Epithelial cell of esophagus (primary cell): ENCODE measurements at places on chromosomes 11 and 22.

DNA sequence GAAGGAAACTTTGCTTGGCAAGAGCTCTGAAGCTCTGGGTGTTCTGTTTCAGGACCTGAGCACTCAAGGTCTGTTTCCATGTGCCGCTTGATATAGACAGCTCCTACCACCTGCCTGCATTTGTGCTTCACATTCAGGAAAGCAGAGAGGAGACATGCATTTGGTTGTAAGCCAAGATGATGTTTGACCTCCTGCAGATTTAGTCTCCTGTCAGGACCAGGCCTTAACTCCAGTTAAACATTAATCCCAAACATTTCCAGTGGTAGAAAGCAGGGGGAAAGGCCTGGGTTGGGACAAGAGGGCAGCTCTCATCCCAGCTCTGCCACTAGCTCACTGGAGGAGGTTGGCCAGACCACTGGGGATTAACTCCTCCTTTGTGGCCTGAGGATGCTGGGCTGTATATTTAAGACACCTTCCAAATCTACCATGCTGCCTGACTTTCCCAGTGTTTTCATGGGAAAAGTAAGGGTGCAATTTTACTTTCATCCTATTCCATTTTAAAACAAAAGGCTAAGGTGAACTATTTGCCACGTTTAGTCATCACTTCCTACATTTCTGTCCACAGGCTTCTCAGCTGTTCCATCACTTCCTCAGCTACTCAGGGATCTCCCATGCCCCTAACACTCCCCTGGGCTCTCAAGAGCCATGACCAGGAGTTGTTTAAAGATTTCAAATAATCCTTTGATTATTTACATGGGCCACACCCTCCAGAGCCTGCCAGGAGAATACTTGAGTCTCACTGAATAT lies 80.9 kb downstream of the INSC start:
- DNase-seq = no peak

DNA sequence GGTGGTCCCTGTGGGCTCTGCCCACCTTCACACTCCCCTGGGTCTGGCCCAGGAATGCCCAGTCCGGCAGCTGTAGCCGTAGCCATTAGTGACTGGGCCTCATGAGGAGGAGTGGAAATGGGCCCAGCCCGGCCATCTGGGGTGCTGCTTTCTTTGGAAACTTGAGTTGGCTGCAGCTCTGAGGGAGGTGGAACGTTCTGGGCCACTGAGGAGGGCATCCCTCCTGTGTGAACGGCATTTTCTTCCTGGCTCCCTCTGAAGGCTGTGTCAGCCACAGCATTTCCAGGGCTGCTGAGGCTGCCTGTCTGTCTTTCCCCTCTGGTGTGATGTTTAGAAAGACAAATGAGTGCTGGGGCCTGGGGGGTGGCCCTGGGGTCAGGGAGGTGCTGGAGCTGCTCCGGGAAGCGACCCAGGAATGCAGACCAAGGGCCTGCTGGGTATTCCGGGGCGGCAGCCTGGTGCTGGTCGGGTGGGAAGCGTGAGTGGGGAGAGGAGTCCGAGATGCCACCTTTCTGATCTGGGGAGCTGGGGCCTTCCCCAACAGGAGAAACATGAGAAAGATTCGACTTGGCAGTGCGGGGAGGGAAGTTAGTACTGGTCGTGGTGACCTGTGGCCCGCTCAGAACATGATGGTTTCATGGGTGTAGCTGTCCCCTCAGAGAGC lies 27.1 kb downstream of the PTDSS2 start:
- no peak for DNase-seq

GRCh38 chr22:31579835-31580242 lies 82.2 kb downstream of the PISD start:
- no peak for DNase-seq

DNA sequence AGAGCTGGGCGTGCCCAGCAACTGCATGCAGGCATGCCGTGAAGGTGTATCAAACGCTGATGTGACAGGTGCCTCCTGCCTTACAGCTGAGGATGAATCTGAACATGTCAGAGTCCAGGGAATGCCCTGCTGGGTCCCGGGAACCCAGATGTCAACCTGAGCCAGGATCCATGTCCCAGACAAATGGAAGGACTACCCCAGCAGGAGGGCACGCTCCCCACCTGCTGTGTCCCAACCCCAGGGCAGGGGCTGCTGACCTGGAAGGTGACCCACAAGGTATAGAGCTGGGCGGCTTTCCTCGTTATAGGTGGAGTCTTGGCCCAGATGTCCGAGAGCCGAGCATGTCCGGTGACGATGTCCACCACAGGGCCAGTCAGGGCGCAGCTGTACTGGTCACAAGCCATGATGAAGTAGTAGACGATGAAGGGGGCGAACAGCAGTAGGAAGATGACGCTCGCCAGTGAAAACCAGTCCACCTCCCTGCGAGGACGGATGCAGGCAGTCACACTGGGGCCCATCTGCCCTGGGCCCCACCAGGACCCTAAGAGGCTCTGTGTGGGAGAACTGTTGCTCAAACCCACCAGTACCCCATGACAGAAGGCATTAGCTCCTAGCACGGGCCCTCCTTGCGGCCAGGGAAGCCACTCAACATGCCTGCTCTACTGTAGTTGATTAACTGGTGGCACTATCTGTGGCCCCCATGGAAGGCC lies 4.3 kb downstream of the DHCR7 start:
- DNase-seq = no peak

GRCh38 chr22:49720279-49720959 lies 107.3 kb downstream of the BRD1 start:
- no peak for DNase-seq

DNA sequence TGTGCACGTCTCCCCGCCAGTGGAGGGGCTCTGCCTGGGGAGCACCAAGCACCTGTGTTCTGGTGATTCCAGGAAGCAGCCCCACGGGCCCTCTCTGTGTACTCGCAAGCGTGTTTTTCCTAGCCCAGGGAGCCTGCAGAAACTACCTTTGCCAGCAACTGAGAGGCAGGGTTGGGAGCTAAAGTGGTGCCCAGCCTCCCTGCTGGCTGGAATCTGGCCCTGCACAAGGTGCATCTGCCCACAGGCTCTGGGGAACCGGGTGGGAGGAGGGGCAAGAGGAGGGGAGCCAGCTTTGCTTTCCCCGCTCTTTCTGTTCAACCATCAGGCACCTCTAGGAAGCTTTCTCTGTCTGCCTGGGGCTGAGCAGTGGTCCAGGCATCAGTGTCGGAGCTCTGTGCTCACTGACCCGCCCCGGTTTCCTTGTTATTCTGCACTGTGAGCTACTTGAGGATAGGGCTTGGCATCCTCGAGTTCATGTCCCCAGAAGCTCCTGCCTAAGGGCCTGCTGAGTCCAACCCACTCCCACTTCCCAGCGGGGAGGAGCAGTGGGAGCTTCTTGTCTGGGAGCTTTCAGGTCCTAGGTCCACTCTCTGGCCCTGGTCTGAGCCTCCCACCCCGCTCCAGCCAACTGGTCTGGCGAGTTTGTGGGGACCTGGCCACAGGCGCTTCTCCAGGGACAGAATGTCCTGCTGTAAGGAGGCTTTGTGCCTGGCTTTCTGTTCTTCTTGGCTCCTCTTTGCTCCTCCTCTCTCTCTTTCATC lies 14.9 kb downstream of the DAGLA start:
- no peak for DNase-seq

GRCh38 chr11:99015634-99016454 lies 4.9 kb upstream of the CNTN5 start:
- DNase-seq = peak; percentile 56

GRCh38 chr22:27391092-27391770 lies 410.3 kb downstream of the MN1 start:
- DNase-seq = no peak

GRCh38 chr22:34588871-34589545 lies 476.9 kb upstream of the ISX start:
- DNase-seq = no peak

GRCh38 chr22:32469799-32470212 lies 4.8 kb upstream of the FBXO7 start:
- peak; percentile 59 for DNase-seq

DNA sequence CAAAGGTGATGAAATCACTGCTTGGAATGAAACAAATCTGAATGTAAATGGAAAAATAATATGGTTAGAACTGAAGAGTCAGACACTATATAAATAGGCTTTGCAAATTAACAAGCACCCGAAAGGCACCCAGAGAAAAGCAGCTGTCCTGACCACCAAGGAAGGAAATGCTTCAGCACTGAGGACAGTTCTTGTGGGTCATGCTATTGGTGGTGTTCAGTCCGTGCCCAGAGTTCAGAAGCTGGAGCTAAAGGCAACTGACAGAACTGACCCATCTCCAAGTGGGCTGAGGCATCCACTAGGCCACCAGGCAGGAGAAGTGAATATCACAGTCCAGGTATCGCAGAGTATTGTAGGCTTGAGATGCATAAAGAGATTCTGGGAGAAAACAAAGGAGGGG lies 208.9 kb downstream of the OPCML start:
- no peak for DNase-seq

GRCh38 chr11:121321614-121322243 lies 29.2 kb downstream of the SC5D start:
- DNase-seq = peak; percentile 60

- peak; percentile 55 for DNase-seq
These were observed at the start of gene TIMP3 for GRCh38 chr22:32801537-32802236. TIMP3 (plus strand) TSS chr22:32801705; CDS start chr22:32802002, 297 bp downstream.

DNA sequence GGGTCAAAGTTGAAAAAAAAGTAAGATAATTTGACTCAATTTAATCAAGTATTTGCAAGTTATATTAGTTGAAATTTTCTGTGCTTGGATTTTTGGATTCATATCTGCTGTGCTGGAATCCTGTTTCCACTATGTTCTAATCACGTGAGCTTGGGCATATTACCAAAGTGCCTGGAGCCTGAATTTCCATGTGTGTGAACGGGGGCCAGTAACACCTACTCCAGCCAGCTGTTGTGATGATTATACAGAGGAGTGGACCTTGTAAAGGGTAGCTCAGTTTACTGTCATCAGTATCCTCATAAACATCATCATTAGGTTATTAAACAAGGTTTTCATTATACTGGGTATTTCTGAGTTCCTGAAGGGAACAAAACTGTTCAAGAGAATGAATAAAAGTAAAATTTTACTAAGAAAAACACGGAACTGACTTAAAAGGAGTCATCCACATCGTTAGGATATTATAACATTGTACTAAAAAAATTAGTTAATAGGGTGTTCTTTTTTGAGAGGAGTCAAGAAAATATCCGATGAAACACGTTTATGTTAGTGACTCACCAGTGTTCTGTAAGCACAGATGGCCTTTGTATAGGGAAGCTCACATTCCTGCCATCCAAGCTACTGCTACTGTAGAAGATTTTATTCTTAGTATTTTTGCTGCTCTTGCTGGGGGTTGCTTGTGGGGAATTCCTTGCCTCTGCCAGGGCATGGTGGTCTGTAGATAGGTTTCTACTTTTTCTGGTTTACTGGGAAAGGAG lies 144.1 kb downstream of the ARHGAP42 start:
- DNase-seq = peak; percentile 69

DNA sequence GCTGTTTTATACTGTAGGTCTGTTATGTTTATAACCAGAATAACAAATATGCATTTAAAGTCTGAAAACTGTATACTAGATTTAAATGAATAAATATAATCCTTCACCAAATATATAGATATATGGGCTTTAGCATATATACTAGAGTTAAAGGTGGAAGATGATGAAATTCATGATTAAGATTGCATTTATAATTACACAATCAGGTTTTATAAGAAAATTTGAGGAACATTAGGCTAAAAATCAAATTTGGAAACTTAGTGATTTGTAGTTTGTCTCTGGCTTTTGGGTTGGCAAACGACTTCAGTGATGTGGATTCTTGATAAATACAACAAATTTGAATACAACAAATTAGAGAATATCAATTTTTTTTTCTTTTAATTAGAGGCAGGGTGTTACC lies 10.0 kb downstream of the BCL2L13 start:
- DNase-seq = no peak

DNA sequence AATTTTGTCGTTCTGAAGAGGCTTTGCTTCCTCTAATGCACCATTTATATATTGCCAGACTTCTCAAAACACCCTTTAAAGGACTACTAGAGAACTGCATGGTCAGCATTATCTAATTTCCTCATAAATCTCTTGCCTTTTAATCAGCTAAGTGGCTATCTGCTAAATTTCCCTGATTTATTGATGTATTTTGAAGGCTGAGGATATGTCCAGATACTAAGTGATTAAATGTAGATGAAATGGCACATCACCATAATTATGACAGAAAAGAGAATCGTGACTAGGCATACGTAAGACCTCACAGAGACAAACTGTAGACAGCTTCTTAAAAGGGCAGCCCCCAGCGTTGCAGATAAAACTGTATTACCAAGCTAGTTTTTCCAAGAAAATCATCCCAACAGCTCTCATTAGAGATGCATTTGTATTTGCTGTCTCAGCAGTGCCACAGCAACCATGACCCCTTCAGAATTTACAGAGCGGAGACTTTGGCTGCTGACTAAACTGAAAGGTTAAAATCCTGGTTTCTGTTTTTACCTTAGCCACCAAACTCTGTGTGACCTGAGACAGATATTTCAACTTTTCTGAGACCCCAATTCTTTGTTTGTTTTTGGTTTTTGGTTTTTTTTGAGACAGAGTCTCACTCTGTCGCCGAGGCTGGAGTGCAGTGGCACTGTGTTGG lies 67.1 kb upstream of the SLN start:
- no peak for DNase-seq

DNA sequence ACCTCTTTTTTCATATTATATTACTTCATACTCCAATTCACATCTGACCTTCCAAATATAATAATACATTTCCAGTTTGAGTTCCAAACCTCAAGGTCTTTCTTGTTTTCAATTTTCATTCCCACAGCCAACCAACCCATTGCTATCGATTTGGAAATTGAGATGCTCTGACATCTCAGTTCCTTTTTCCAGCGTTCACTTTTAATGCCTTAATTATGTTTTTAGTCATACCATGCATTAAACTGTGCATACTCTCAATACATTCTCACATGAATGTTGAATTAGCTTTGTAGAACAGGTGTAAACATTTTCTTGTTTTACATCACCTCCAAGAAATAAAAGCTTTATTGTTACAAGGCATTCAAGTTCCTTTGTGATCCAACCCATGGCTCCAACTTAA lies 294.2 kb upstream of the ANO3 start:
- DNase-seq = no peak

DNA sequence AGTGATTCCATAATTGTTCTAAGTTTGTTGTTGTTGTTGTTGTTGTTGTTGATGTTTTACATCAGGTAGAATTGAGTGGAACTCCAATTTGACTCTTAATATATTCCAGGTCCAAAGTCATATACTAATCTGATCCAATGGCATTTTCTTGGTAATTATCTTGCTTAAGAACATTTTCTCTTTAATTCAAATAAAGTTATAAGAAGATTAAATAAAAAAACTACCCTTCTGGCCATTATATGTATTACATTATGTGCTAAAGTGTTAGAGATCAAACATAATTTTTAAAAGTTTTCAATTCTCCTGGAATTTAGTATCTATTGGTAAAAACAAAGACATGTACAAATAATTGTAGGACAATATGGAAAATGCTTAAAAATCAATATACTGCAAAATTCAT lies 775.4 kb downstream of the LUZP2 start:
- no peak for DNase-seq
